ENCODE measurements at places on chromosomes 1 and 21. TPM values are rescaled to one million over a fixed set of nuclear protein-coding genes. Genes with fewer than 3 reads are reported as not detected.
A peak's percentile ranks its signal among the peaks of the same experiment; 100 is the strongest.

DNA sequence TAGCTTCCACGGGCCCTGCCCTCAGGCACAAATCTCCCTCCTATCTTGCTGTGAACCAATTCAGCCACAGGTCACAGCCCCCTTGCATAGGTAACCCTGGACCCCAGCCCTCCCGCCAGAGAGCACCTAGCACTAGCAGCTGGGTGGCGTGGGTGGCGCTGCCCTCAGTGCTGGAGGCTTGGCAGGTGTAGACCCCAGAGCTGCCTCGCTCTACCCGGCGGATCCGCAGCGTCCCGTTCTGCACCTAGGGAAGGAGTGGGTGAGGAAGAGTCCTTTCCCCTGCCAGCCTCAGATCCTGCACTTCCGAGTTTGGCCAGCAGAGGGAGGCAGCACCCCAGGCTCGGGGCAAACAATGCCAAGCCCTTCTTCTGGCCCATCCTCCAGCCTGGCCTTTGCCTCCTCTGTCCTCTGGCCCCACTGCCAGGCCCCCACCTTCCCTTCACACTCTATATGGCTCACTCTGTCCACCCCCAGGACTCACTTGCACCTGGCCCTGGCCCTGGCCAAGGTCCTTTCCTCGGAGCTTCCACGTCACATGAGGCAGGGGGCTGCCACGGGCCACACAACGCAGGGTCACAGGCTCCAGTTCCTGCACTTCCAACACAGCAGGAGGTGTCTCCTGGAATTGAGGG, 9.0 kb downstream of the IGSF9 start:
- peak; percentile 76 for DNase-seq

DNA sequence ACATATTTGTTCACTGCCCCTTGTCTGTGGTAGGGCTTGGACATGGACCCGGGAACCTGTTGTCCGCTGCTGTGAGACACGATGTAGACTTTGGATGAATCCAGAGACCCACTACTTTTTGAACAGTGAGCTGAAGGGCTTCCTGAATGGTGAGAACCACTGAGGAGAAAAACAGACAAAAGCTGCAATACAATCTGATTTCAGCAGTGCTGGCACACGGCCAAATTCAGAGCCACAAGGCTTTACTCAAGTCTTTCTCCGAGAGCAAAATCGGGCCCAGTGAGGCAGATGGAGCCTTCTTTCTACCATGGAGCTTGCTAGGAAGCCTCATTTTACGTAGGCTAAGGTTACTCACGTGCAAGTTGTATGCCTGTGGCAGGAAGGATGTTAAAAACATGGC, 197.6 kb downstream of the SIPA1L2 start:
- DNase-seq: no peak

DNA sequence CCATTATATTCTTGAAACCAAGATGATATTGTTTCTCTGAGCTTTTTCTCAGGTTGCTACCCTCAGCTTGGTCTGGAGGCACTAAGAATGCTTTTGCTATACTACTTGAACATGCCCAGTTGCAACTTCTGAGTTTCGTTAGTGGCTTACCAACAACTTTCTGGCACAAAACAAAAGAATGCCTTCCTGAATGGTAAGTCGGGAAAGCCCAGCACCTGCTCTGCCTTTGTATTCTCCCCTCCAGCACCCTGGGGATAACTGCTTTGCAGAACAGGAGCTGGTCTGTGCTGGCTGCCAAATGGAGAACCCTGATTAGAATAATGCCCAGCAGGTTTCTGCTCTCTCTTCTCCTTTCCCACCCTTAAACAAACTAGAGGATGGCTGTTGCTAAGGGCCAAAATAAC, 149.3 kb downstream of the TGFB2 start:
- DNase-seq: no peak

GRCh38 chr1:53662951-53663350, 76.0 kb downstream of the GLIS1 start:
- no peak for DNase-seq

- DNase-seq: no peak
Observed at GRCh38 chr1:223478606-223479005, 85.4 kb downstream of the CCDC185 start.

BEST4 gene
- total RNA-seq: 0.47 TPM

TRIM67 gene
- total RNA-seq: not detected
